CD4-positive, alpha-beta memory T cell (primary cell): ENCODE measurements at places on chromosomes 3 and 15. TPM values are rescaled to one million over a fixed set of nuclear protein-coding genes. Genes with fewer than 3 reads are reported as not detected.

The ACSBG1 gene
- not detected for total RNA-seq

The KCNMB2 gene
- not detected for total RNA-seq

The CGNL1 gene
- not detected for total RNA-seq

- H3K27me3 ChIP-seq, result no peaks in the 10 kb centered on the region
- no peaks in the 10 kb centered on the region for H3K36me3 ChIP-seq
- no peak overlapping the region for H3K27ac ChIP-seq
Observed at GRCh38 chr3:161941891-161942290, 445.3 kb downstream of the OTOL1 start.

- no peaks in the 10 kb centered on the region for H3K36me3 ChIP-seq
- DNase-seq, result no peak
- peak overlapping the region; percentile 86 for H3K27ac ChIP-seq
- H3K4me1 ChIP-seq, result peaks cover 80% of the 10 kb centered on the region
- no peaks in the 10 kb centered on the region for H3K27me3 ChIP-seq
Observed at GRCh38 chr15:74783808-74784175, 1.9 kb downstream of the CSK start.

DNA sequence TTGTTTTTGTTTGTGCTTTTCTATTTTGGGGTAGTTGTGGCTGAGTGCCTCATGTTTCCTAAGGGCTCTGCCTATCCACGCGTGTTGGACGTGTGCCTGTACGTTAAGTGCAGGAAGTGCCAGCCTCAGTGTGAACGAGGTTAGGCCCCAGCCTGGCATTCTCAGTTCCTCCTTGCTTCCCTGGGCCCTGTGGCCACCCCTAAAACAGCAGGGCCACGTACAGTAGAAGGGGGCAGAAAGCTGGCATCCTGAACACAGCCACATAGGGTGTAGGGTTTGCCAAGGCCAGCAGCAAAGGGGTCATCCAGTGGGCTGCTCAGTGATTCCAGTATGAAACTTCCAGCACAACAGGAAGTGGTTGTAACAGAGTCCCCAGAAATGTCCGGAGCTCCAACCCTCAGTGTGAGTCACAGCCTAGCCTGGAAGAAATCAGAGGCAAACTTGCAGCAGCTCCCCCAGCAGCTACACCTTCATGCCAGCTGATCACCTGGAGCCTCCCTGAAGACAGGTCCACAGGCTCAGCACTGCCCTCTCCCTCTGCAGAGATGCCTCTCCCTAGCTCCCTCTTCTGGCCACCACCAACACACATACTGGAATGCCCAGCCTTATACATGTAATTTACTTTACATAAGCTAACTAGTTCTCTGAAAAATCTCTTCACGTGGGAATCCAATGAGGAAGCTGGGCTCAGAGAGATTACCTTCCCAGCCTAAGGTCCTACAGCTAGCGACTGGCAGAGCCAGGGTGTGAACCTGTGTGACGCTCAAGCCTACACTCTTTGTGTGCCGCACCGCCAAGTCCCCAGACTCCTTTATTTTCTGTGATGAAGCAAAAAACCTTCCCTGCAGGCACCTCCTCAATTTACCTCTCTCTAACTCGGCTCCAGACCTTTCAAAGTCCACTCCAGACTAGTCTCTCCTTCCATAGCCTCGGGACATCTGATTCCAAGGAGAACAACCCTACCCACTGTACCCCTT is 26.6 kb downstream of the ILDR1 start:
- H3K27me3 ChIP-seq, result no peaks in the 10 kb centered on the region
- DNase-seq, result peak; percentile 14
- H3K27ac ChIP-seq, result no peak overlapping the region
- H3K36me3 ChIP-seq, result no peaks in the 10 kb centered on the region
- H3K4me3 ChIP-seq, result no peak overlapping the region

DNA sequence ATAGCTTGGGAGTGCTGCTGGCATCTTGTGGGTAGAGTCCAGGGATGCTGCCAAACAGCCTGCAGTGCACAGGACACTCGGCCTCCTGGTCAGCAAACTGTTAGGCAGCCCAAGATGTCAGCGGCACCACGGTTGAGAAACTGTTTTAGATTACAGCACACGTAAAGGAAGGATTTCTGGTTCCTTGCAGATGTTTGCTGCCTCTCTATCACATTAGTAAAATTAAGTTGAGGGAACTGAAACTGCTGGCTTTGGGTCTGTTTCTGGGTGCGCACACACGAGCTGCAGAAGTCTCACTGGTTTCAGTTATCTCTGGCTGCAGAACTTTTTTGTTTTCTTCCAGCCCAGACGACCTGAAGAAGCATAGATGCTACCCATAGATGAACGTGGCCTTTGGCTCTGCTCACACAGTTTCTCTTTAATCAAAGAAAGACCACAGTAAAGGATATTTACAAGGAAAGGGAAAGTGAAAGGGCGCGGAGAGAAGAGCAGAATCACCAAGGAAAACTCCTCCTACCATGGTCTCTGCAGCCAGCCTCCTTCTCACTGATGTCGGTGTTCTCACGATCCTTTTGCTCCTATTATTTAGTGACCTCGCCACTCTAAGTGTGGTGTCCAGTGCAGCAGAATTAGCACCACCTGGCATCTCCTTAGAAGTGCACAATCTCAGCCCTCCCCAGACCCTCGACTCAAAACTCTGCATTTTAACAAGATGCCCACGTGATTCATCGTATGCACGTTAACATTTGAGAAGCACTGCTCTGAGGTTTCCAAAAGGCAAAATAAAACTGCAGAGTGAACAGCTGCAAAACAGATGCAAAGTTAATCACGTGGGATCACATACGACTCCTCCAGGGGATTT is 50.6 kb upstream of the AKAP13 start:
- DNase-seq, result peak; percentile 53
- peaks cover 28% of the 10 kb centered on the region for H3K4me1 ChIP-seq
- peak overlapping the region; percentile 62 for H3K27ac ChIP-seq
- H3K4me3 ChIP-seq, result peak overlapping the region; percentile 66
- H3K27me3 ChIP-seq, result no peaks in the 10 kb centered on the region

DNA sequence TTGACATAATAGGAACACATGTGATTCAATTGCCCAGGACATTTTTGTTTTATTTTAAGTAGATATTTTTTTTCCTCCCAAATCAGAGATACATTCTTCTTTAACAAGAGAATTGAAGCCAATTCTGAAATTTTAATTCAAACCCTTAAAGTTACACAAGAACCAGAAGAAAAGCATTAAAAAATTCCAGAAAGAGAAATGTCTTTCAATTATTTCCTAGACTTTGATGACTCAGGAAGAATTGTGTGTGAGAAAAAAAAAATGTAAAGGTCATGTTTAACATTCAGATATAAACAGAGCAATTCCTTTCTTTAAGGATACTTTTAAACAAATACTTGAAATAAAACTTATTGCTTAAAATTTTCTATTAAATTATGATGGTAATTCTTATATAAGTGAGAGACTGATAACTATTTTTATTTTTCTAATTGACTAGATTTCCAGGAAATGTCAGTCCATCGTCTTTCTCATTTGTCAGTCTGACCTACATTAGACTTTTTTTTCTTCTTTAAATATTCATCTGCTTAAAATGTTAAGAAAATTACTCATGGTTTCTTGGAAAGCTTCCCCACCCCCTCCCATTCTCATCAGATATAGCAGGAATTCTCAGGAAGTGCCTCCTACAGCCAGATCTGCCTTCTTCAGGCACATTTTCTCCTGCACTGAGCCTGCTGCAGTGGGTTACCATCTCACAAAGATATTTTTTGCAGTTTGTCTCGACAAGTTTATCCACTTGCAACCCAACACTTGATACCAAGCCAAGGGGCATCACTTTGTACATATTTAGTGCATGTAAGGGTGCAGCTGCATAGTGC is 261.8 kb upstream of the CBLB start:
- H3K4me1 ChIP-seq, result no peaks in the 10 kb centered on the region
- H3K27me3 ChIP-seq, result no peaks in the 10 kb centered on the region
- H3K36me3 ChIP-seq, result no peaks in the 10 kb centered on the region
- DNase-seq, result no peak

DNA sequence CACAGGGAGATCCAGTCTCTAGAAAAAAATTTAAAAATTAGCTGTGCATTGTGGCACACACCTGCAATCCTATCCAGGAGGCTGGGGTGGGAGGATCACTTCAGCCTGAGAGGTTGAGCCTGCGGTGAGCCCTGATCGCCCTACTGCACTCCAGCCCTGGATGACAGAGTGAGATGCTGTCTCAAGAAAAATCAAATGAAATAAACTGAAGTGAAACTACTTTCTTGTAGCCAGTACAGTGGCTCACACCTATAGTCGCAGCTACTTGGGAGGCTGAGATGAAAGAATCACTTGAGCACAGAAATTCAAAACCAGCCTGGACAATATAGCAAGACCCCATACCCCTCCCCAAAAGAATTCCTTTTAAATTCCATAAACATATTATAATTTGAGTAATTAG is 35.4 kb downstream of the SMARCC1 start:
- H3K4me1 ChIP-seq, result no peaks in the 10 kb centered on the region
- no peaks in the 10 kb centered on the region for H3K27me3 ChIP-seq
- H3K27ac ChIP-seq, result no peak overlapping the region

The CA12 gene
- not detected for total RNA-seq

- H3K4me1 ChIP-seq, result no peaks in the 10 kb centered on the region
- H3K36me3 ChIP-seq, result no peaks in the 10 kb centered on the region
- H3K27me3 ChIP-seq, result no peaks in the 10 kb centered on the region
Observed at GRCh38 chr15:35507932-35508638, 37.9 kb downstream of the DPH6 start.

- H3K4me3 ChIP-seq, result no peak overlapping the region
- no peak for DNase-seq
- H3K27me3 ChIP-seq, result no peaks in the 10 kb centered on the region
- H3K36me3 ChIP-seq, result no peaks in the 10 kb centered on the region
- no peak overlapping the region for H3K27ac ChIP-seq
- no peaks in the 10 kb centered on the region for H3K4me1 ChIP-seq
Observed at GRCh38 chr15:88954431-88955277, 41.5 kb upstream of the MFGE8 start.

GRCh38 chr3:81097889-81098288 is 663.6 kb downstream of the GBE1 start:
- no peaks in the 10 kb centered on the region for H3K4me1 ChIP-seq
- H3K36me3 ChIP-seq, result no peaks in the 10 kb centered on the region
- no peak overlapping the region for H3K4me3 ChIP-seq
- H3K27me3 ChIP-seq, result no peaks in the 10 kb centered on the region
- no peak for DNase-seq
- no peak overlapping the region for H3K27ac ChIP-seq

The MYO5A gene
- total RNA-seq, result 36.6 TPM

The LIPC gene
- total RNA-seq, result 0.41 TPM

- DNase-seq, result no peak
- H3K27ac ChIP-seq, result no peak overlapping the region
- no peaks in the 10 kb centered on the region for H3K4me1 ChIP-seq
Observed at GRCh38 chr3:87370007-87370406, 93.6 kb upstream of the POU1F1 start.
